ENCODE measurements at places on chromosomes 16 and 17.

DNA sequence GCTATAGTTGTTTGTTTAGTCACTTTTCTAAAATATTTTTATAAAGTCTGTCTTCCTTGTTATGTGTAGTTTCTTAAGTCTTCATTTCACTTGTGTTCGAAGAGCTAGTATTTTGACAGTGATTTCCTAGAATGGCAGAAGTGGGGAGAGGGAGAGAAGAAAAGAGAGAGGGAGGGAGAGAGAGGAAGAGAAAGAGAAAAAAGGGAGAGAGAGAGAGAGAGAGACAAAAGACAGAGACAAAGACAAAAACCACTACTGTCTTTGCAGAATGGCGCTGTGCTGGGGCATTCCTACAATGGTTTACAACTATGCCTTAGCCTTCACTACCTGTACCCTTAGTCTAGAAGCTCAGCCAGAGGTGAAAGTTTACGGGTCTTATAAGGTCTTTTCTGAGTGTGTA lies 90.5 kb downstream of the CA4 start:
- no peak for DNase-seq

DNA sequence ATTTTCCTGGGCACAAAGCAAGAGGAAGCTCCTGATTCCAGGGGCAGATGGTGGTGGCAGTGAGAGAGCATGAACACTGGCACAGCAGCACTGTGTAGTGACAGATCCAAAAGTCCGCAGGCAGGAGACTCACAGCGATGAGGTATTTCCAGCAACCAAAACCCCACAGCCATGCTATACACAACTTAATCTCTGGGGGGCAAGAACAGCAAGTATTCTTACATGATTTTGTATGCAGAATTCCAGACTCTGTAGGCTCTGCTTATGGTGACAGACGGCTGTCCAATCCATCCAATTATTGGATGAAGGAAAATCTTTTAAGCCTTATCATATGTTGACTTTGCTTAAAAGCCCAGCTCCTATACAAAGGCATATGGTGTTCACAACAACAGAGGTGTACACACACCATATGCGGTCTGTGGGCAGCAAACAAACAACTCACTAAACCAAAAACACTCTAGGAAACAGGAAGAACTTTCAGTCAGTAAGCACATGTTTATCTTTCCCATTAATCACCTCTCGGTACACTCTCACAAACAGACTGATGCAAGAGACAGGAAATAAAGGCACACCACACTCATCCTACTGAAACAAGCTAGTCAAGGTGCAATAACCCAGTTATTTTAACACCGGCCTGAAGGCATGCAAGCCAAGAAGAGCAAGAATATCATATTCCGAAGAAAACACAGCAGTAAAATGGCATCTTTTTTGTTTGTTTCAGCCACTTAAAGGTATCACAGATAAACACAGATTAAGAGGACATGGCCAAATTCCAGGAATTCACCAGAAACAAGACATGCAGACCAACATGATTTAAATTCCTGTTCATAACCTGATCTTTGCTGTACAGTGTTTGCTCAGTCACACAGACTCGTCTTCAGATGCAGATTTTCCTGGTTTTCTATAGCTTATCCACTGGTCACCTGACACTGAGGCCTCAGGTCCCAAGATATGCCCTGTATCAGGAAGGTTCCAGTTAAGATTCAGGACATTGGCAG lies 47.8 kb downstream of the ERN1 start:
- peak; percentile 77 for DNase-seq

DNA sequence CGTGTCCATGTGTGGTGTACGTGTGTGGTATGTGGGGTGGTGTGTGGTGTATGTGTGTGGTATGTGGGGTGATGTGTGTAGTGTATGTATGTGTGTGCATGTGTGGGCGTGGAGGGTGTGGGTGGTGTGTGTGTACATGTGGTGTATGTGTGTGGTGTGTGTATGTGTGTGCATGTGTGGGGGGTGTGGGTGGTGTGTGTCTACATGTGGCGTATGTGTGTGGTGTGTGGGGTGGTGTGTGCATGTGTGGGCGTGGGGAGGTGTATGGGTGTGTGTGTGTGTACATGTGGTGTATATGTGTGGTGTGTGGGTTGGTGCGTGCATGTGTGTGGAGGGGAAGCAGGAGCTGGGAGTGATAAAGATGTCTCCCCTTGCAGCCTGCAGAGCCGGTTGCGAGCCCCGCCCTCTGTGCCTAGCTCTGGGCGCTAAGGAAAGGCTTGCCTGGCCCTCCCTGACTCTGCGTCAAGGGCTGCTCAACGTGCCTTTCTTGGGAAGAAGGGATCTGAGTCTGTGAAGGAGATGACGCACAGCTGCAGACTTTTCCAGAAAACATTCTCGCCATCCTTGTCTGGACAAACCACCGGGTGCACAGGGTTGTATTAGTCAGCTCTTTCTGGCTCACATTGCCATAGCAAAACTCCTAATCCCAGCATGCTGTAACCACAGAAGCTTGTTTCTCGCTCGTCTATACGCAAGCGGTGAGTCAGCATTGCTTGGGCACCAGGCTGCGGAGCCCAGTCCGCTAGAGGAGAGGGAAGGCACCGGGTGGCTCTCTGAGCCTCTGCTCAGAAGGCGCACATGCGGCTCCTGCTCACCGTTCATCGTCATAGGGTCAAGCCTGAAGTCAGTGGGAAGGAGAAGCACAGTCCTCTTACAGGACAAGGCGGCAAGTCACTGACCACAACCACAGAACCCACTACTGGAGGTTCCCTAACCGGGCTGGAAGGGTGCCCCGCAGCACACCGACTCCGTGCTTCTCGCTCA lies 2.0 kb upstream of the CD300H start:
- no peak for DNase-seq

GRCh38 chr16:47726031-47726675 lies 265.0 kb downstream of the PHKB start:
- no peak for DNase-seq

DNA sequence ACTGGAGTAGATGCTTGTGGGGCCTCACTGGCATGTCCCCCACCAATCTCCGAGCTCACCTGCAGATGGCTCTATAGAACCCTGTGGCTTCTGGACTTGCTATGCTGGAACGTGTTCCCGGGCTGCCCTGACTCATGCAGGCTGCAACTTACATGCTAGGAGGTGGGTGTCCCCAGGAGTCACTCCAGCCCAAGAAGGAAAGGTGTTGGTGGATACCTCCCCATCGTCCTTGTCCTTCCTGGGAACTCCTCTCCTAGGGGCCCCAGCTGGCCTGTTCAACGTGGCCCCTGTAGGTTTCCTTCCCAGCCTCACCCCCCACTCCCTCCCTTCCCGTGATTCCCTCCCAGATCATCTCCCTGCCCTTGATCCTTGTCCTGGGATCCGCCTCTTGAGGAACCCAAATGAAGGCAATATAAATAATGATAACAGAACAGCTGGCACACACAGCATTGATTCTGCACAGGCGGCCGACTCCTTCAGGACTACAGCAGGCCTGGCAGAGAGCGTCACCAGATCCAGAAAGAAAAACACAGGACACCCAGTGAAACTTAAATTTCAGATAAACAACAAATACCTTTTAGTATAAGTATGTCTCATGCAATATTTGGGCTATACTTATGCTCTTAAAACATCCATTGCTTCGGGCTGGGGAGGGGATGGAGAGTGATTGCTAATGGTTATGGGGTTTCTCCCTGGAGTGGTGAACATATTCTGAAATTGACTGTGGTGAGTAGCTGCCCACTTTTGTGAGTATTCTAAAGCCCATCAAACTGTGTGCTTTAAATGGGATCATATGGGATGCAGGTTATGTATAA lies 221.1 kb upstream of the GSE1 start:
- DNase-seq: no peak

- DNase-seq: no peak
Measured at GRCh38 chr17:59093145-59093701, 13.5 kb downstream of the TRIM37 start.

DNA sequence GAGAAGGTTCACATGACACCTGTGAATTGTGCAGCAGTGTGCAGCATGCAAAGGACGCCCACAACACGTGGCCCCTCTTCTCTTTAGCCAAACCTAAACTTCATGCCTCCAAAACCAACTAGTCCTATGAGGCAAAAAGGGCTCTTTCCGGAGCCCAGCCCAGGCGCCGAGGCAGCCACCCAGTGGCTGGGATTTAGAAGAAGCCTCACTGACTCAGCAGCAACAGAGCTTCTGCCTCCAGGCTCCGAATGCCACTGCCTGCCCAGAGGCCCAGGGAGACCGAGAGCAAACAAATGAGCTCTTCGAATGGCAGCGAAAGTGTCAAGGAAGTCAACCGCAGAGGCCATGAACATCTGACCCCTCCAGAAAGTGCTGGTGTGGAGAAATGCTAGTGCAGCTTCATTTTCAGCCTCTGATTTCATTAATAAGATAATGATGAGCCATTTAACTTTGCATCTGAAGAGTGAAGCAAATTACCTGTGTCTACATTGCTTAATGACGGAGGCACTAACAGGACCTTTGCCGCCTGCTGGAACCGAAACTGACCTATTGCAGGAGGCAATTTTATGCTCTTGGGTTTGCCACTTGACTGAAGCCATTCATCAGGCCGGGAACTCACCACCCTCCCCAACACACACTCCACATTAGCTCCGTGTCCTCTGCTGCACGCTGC lies 157.7 kb upstream of the RPL38 start:
- no peak for DNase-seq

DNA sequence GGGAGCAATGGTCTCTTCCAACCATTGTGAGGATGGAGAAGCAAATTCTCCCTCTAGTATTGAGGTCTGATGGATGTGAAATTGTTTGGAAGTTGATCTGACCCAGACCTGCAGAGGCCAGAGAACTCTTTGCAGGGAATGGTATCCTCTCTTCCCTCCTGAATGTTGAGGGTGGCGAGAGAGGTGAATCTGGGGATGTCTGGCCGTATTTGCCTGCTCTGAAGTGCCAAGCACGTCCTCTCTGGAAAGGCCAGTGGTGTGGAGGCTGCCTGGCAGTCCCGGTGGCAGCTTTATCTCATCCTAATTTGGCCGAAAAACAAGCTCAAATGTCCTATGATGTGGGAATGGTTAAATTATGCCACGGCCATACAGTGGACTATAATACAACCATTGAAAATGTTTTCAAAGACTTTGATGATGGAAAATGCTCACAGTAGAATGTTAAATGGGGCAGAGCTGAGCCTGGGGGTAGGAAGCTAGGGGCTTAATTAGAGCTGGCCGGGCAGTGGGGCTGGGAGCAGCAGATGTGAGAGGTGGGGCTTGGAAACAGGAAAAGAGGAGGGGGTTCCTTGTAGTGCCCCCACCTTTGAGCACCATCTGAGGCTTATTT lies 30.8 kb downstream of the WSCD1 start:
- no peak for DNase-seq

DNA sequence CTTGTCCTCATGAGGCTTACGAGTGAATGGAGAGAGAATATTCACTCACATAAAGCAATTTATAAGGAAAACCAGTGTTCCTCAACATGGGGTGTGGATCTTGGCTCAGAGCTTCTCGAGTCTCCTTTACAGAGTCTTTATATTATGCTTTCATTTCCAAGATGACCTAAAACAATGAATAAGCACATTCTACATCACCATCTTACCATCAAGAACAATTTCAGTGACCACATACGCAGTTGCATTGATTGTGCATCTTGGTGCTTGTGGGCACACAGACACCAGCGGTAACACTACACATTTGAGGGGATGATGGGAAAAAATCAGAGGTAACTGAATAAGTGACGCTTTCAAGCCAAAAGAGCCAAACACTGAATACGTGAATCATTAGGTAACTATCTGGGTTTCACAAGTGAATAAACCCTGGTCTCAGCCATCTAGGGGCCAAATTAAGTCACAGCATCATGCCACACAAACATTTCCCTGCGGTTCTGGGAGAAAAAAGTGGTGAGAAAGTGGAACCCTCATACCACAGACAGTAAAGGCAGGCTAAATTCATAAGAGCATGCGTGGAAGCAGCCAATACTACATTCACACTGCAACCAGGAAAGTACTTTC lies 9.4 kb downstream of the CWC25 start:
- no peak for DNase-seq

GRCh38 chr17:37461668-37462067 lies 28.0 kb upstream of the DUSP14 start:
- no peak for DNase-seq

GRCh38 chr17:29645515-29646051 lies 22.9 kb upstream of the CORO6 start:
- DNase-seq: no peak

DNA sequence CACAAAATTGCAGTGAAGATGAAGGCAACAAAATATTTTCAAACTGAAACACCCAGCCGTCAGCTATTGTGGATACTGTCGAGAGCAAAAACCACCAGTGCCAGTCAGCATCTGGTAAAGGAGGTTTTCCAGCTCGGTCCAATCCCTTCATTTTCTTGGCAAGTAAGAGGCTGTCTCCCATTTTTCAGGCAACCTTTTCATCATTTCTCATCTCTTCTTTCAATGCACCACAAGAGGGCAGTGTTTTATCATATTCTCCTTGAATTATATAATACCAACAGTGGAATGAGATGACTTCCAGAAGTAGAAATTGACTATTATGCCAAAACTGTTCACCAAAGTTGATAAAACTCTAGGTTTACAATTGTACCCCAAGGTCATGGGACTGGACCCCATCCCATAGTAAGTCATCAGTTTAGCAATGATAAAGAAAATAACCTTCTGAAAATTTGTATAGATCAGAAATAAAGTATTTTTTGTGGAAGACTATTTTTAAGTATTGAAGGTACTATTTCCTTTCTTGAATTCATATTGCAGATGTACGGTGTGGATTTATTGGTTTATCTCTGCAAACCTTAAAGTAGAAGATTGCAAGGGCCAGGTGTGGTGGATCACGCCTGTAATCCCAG lies 16.8 kb downstream of the NQO1 start:
- DNase-seq: no peak

- DNase-seq: no peak
Measured at GRCh38 chr16:3183445-3184139, 4.4 kb upstream of the OR1F1 start.

DNA sequence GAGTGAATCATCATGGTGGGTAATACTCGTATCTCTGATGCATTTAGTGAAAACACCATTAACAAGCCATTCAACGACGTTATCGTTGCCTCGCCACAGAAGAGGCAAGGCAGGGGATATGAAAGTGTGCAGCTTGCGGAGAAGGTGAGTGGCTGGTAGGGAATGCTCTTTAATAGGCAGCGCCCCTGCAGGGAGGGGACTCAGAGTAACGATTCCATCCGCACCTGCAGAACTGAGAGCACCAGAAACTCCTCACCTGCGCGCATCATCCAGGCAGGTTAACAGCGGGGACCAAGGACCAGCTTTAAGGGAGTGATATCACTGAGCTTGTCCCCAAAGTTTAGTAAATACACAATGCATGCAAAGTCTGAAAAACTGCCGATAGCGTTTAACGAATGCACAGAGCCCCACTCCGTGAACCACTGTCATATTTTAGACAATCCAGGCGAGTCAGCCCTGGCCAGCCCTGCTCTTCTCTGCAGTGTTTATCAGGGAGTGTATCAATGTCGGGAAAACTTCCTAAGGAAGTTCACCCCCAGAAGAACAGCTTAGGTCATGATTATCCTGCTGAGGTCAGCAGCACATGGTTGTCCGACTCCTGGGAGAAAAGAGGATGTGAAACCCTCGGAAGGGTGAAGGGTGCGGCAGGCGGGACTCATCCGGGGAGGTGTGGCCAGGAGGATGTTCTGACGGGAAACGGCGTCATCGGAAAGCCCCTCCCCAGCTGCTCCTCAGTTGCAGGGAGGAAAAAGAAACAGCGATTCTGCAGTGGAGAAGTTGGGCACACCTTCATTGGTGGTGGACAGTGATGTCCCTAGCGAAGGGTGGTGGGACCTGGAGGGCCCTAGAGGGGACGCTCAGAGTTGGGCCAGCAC lies 68.5 kb upstream of the DNAH17 start:
- DNase-seq: peak; percentile 29

Data from NCI-H510A (cell line).